ENCODE measurements at places on chromosomes 4 and X.

DNA sequence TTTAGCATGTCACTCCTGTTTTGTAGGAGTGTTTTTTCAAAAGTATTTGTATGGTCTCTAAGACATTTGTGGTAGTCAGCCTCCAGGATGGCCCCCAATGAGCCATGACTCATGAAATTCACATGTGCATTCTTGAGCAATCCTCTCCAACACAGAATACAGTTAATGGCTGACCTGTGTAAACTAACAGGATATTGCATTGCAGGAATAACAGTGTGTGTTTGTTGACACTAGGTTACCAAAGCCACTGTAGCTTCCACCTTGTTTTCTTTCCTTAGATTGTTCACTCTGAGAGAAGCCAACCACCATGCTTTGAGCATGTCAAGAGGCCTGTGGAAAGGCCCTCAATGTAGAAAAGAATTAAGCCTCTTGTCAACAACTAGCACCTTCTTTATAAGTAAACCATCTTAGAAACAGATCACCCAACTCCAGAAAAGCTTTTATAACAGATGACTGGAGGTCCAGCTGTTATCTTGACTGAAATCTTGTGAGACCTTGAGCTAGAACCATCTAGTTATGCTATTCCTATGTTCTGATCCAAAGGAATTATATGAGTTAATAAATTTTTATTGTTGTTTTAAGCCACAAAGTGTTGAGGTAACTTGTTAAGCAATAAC lies 28.5 kb downstream of the TBCK start:
- no peak for DNase-seq

- DNase-seq = no peak
These were observed 118.4 kb downstream of the COL25A1 start for GRCh38 chr4:109183931-109184490.

DNA sequence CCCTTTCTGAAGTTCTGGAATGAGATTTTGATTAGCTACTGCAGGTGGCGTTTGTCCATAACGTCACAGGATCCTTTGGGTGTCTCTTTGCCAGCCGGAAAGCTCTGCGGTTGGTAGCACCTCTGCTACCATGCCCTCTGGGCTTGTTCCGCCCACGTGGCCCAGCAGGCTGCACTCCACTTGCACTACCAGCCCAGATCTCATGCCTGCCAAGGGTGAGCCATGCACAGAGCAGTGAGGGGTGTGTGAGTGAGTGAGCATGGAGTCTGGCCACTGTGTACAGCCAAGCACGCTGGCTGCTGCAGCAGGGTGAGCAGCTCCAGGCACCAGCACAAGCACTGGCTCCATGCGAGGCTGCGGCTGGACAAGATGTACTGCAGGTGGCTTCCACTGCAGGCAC lies 6.6 kb upstream of the HNRNPD start:
- DNase-seq = no peak

DNA sequence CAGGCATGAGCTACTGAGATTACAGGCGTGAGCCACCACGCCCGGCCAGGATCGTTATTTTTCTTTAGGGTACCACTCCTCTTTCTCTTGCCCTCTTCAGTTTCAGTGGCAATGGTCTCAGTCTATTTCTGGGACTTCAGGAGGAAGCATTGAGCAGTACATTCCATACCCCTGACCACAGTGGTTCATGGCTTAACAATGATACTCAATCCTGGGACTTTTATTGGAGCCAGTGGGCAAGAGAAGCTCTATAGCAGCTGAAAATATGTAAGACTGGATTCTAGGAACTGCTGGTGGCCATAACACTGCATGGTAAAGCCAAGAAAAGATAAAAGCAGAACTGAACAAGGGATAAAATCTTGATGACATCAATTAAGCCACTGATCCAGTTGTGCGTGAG lies 5.8 kb upstream of the CCNA2 start:
- no peak for DNase-seq

- DNase-seq = no peak
These were observed 5.6 kb downstream of the NYX start for GRCh38 chrX:41452565-41453356.

DNA sequence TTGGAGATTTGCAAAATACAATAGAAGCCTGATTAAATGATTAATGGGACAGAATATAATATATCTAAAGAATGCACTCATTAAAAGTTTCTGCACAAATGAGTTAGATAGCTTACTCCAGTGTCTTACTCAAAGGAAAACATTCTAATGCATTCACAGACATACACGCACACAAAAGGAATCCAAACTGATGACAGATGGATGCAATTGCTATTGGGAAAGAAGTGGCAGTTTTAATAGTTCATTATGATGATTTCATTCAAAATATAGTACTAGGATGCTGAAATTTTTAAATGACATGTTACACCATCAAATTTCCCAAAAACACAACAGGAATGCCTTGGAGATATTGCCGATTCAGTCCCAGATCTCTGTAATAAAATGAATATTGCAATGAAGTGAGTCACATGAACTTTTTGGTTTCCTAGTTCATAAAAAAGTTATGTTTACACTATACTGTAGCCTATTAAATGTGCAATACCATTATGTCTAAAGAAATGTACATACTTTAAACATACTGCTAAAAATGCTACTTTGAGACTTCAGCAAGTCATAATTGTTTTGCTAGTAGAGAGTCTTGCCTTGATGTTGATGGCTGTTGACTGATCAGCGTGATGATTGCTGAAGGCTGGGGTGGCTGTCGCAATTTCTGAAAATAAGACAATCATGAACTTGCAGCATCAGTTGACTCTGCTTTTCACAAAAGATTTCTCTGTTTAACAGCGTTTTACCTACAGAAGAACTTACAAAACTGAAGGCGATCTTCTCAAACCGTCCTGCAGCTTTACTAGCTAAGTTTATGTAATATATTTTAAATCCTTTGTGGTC lies 45.6 kb downstream of the BBS12 start:
- no peak for DNase-seq

GRCh38 chrX:155745792-155746191 lies 133.0 kb upstream of the TMLHE start:
- DNase-seq = no peak

DNA sequence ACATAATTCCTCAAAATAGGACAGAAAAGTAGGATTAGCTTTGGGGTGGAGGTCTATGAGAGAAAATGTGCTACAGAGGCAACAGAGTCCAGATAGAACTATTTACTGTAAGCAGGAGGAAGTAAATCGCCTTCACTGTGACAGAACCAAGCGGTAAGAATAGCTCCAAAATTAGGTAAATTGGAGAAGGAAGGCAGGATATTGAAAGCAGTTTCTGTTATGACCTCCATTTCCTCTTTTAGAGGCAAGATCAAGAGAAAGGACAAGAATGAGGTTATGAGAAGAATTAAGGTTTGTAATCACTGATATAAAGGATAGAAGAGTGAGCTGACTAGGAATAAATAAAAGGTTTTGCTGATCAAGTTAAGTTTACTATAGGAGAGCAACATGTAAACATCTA lies 44.1 kb upstream of the NEUROG2 start:
- no peak for DNase-seq
